ENCODE measurements at places on chromosomes 2 and 18.

- no peak for DNase-seq
Measured at GRCh38 chr18:44893966-44894365, 213.3 kb downstream of the SETBP1 start.

GRCh38 chr18:3538954-3539617 lies 89.1 kb downstream of the TGIF1 start:
- DNase-seq = peak; percentile 25

- peak; percentile 19 for DNase-seq
Measured at GRCh38 chr2:27262379-27263286, at the start of gene SLC30A3. SLC30A3 (minus strand) TSS chr2:27263047; CDS start chr2:27262906, 141 bp downstream.

GRCh38 chr2:75100801-75101151 lies 98.5 kb downstream of the TACR1 start:
- DNase-seq = no peak

DNA sequence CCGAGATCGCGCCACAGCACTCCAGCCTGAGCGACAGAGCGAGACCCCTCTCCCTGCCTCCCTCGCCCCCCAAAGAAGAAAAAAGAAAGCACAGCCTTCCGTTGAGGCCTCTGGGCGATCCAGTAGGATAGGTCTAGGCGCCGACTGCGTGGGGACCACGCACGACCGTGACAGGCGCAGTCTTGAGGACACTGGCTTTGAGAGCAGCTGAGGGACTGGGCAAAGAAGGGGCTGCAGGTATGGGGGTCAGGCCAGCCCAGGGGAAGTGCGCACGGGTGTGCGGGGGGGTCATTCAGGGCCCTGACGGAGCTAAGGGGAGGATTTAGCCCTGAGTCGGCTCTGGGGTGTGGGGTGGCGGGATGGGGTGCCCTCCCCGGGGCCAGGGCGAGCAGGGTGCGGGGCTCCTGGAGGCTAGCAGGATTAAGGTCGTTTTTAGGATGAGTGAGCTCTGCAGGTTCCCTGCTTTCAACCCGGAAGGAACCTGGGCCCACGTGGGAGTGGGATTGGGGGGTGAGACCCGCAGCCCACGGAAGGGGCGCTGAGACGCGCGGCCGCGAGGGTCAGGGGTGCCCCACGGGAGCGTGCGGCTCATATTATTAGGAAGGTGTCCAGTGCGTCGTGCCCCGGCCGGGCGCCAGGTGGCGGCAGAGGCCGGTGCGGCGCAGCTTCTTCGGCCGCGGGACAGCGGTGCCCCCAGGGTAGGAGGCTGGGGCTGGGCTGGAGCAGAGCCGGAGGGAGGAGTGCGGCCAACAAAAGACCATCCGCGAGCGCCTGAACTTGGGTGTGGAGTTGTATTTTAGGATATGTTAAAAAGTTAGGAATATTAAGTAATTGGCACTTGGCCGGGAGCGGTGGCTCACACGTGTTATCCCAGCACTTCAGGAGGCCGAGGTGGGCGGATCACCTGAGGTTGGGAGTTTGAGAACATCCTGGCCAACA lies 20.5 kb upstream of the ZNF236 start:
- no peak for DNase-seq

GRCh38 chr2:239222706-239223309 lies 178.0 kb downstream of the HDAC4 start:
- no peak for DNase-seq

DNA sequence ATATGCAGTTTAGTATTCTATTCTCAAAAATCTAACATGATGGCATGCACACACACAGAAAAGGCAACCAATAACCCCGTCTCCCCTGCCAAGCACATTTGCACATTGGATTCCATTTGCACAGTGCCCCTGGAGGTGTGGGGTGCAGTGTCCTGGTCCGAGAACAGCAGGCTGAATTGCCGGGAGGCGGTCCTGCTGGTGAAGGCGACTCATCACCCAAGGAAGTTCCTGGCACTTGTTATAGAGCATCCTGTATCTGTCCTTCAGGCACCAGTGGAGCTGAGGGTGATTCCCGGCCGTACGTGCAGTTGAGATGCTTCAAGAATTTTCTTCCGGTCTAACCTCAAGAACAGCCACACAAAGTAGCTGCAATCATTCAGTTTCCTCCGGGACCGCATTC lies 73.0 kb upstream of the RAB12 start:
- no peak for DNase-seq

- no peak for DNase-seq
Measured at GRCh38 chr2:29733965-29734364, 187.4 kb downstream of the ALK start.
